Placental epithelial cell (primary cell): ENCODE measurements at places on chromosomes 6 and 20. TPM values are rescaled to one million over a fixed set of nuclear protein-coding genes. Genes with fewer than 3 reads are reported as not detected.

The DTNBP1 gene
- 2.5 and 5.9 TPM in 2 replicates for total RNA-seq

The TUBB1 gene
- total RNA-seq: not detected in 2 replicates

The BEND3 gene
- 4.6 and 4.7 TPM in 2 replicates for total RNA-seq

The CTAGE9 gene
- total RNA-seq: 0.11 TPM in 1 of 2 replicates, not detected in the other

The GPX5 gene
- total RNA-seq: not detected in 2 replicates
